ENCODE measurements at places on chromosomes 7 and 10.
A peak's percentile ranks its signal among the peaks of the same experiment; 100 is the strongest.

GRCh38 chr10:32971536-32972091 is 13.6 kb upstream of the ITGB1 start:
- no peak overlapping the region for H3K4me3 ChIP-seq
- peak; percentile 78 for DNase-seq
- H3K27ac ChIP-seq: peak overlapping the region; percentile 29
- H3K4me1 ChIP-seq: peaks cover 3% of the 10 kb centered on the region
- H3K36me3 ChIP-seq: no peaks in the 10 kb centered on the region

- H3K4me3 ChIP-seq: no peak overlapping the region
- DNase-seq: no peak
- no peaks in the 10 kb centered on the region for H3K36me3 ChIP-seq
- H3K4me1 ChIP-seq: peaks cover 4% of the 10 kb centered on the region
- no peak overlapping the region for H3K27ac ChIP-seq
- no peaks in the 10 kb centered on the region for H3K27me3 ChIP-seq
Measured at GRCh38 chr7:25739143-25739542, 412.9 kb upstream of the NFE2L3 start.

DNA sequence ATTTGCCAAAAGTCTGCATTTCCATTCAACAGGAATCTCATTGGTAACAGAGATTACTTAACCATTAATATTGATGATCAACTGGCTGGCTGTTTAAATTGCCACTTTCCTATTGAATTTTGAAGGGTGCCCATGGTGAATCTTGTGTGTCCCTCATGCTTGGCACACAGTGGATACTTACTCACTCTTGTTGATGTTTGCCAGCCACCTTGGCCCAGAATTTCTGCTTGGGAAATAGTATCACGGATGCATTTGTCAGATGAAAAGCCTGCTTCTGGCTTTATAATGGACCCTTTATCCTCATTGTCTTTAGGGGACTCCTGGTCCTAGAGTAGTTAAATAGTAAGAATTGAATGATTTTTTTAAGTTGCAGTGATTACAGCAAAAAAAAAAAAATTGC is 52.0 kb downstream of the MMRN2 start:
- no peak overlapping the region for H3K4me3 ChIP-seq
- H3K27me3 ChIP-seq: no peaks in the 10 kb centered on the region
- peaks cover 9% of the 10 kb centered on the region for H3K36me3 ChIP-seq
- no peak for DNase-seq

DNA sequence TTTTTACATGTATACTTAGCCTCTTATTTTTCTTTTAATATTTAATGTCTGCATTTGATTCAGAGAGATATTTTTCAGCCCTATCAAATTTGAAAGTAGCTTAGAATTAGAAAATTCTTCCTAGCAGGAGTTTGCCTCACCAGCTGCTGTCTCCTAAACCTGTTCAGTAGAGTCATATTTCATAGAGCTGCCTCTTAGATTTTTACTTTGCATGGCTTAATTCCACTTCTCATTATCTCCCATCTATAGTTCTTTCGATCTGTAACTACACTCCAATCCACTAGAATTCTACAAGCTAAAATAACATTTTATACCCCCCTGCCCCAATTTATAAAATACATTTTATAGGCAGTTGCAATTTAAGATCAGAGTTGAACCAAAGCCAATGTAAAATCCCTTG is 227.0 kb downstream of the ANK3 start:
- DNase-seq: no peak
- H3K27ac ChIP-seq: no peak overlapping the region
- H3K36me3 ChIP-seq: no peaks in the 10 kb centered on the region
- H3K4me1 ChIP-seq: no peaks in the 10 kb centered on the region

DNA sequence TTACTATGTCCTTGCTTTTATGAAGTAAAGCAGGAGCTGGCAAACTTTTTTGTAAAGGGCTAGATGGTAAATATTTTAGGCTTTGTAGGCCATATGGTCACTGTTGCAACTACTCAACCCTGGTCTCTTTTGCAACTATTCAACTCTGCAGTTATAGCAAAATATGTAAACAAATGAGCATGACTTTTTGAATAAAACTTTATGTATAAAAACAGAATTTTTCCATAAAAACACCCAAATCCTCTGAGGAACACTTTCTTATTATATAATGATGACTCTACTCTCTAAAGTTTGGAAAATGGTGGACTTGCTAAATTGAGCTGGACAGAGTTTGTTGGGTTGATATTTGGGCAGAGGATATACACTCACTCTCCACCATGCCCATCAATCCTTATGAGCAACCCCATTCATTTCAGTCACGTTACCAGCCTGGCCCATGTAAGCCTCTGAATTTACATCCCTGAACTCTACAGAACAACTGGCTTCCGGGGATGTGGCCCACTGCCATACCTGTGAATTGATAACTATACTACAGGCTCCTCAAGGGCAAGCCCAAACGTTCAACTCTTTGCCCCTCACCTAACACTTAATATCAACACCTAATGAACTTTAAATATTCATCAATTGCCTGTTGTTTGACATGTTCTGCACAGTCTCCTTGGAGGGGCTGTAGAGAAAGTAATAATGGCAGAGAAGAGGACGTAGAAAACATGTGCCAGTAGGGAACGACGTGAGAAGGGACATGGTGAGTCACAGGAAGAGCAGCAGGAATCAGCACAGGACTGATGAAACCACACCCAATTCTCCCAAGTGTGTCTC is 37.6 kb downstream of the SGMS1 start:
- peak; percentile 60 for DNase-seq
- H3K27ac ChIP-seq: no peak overlapping the region

DNA sequence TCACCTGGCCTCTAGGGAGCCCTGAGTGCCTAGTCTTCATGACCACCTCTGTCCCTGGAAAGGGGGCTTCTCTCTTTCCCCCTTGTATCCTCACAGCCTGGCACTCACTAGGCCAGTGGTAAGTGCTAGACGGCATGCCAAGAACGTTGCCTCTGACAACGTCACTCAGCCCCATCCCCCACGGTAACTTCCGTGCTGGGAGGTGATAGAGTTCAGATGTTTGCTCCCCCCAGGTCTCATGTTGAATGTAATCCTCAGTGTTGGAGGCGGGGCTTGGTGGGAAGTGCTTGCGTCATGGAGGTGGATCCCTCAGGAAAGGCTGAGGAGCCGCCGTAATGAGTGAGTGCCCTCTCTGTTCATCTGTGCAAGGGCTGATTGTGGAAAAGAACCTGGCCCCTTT is 343.3 kb upstream of the MKI67 start:
- DNase-seq: no peak
- no peaks in the 10 kb centered on the region for H3K4me1 ChIP-seq
- no peaks in the 10 kb centered on the region for H3K36me3 ChIP-seq
- no peak overlapping the region for H3K4me3 ChIP-seq

- H3K27ac ChIP-seq: no peak overlapping the region
- no peak for DNase-seq
- no peak overlapping the region for H3K4me3 ChIP-seq
- peaks cover 5% of the 10 kb centered on the region for H3K4me1 ChIP-seq
- H3K27me3 ChIP-seq: no peaks in the 10 kb centered on the region
- no peaks in the 10 kb centered on the region for H3K36me3 ChIP-seq
Measured at GRCh38 chr10:104680467-104681401, 39.6 kb downstream of the SORCS3 start.

DNA sequence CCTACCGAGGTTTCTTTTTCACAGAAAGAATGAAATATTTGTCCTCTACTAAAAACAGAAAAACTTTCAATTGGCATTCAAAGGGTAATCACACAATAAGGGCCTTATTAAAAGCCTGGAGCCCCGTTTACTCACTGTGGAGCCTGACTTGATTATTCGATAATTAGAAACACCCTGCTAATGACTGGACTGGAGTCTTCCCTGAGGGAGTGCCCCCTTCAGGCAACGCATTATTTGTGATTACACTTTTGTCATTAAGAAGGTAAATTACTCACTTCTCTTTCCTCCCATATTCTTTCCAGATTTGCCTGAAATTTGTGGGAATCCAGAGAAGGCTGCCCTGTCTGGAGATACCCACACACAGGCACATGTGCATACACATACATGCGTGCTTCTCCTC is 444.2 kb upstream of the NPVF start:
- no peaks in the 10 kb centered on the region for H3K36me3 ChIP-seq
- DNase-seq: no peak
- H3K4me3 ChIP-seq: no peak overlapping the region

DNA sequence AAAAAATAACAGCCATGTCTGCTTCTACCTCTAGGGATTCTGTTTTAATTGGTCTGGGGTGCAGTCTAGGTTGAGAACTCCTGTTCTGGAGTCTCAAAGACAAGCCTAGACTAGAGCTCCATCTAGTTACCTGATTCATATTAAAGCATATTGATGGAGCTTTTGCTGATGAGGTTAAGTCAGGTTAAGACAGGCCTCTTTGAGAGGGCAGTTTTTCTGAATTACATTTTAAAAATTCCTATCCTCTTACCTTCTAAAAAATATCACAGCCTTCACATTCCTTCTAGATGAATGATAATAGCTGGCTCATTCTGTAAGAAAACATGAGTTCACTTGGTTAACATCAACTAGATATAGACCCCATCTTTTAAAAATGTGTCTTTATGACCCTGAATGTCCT is 28.9 kb downstream of the MGAM start:
- no peaks in the 10 kb centered on the region for H3K36me3 ChIP-seq
- H3K27ac ChIP-seq: no peak overlapping the region
- DNase-seq: peak; percentile 78
- no peaks in the 10 kb centered on the region for H3K4me1 ChIP-seq
- no peak overlapping the region for H3K4me3 ChIP-seq

DNA sequence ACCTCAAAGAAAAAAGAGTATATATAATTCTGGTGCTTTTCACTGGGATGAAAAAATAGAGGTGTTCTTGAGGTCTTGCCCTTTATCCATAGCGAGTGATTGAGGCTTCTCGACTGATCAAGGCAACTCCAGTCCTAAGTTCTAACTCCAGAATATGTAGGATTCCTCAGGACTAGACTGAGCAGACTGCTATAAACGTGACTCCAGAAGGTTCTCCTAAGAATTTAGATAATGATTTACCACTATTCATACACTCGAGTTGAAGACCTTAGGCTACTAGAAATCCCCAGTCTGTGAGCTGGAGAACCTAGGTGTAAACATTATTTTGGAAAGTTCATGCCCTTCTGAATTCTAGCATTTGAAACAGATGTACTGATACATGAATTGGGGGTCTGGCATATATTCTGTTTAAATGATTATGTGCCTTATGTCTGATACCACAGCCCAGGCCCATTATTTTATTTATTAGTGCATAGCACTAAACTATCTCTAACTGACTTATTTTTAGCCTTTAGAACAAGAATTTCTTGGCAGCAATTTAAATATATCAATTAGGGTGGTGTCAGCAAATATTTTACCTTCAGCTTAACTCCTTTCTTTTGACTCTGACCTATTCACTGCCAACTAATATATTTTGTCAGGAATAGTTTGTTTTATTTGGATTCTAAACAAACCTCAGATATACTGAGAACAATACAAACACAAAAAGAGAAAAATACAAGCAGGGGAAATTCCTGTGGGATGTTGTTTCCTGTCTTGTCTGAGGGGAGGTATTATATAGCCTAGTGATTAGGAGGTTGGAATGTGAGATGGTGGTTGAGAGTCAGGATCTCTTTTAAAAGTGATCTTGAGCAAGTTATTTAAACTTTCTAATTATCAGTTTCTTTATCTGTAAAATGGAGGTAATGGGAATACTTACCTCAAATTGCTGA is 75.8 kb downstream of the PODXL start:
- H3K4me3 ChIP-seq: no peak overlapping the region
- no peaks in the 10 kb centered on the region for H3K36me3 ChIP-seq
- H3K4me1 ChIP-seq: no peaks in the 10 kb centered on the region
- no peak for DNase-seq
- H3K27me3 ChIP-seq: no peaks in the 10 kb centered on the region

DNA sequence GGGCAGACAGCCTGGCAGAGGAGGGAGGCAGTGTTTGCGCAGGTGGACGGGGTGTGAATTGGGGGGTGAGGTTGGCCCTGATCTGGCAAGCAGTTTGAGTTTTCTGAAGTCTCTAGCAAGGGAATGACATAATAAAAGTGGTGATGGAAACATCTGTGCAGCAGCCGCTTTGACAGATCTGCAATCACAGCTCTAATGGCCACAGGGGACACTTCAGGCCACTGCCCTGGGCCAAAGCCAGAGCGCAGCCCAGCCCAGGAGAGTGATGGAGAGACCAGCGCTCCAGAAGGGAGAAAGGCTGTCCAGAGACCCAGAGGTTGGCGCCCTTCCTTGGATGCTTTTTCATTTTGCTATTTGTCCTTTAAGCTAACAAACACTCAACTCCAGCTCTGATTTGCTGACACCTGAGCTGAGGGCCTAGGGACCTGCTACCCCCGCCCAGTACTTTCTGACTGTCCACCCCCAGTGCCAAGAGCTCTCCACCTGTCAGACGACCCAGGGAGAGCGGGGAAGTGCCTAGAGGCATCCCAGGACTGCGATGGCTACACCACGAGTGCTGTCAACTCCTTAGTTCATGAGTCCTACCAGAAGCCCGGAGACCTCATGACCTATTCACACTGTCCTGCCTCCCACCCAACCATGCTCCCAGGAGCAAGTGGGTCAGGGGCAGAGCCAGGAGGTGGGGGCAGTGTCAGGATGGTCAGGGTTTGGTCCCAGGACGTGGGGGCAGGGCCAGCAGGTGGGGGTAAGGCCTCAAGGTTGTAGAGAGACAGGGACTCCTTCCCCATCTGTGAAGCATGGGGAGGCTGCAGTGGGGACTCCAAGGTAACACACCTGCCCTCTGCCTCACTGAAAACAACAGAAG is 112.6 kb downstream of the PRKAG2 start:
- no peaks in the 10 kb centered on the region for H3K36me3 ChIP-seq
- no peak overlapping the region for H3K4me3 ChIP-seq
- no peak overlapping the region for H3K27ac ChIP-seq
- no peak for DNase-seq
- no peaks in the 10 kb centered on the region for H3K27me3 ChIP-seq
